Activated CD4-positive, alpha-beta T cell treated with anti-CD3 and anti-CD28 coated beads, Interleukin-2, amount 10 ng/mL, durations not matched to agents 24 days and 14 days (primary cell): ENCODE measurements at places on chromosomes 3 and 15. TPM values are rescaled to one million over a fixed set of nuclear protein-coding genes. Genes with fewer than 3 reads are reported as not detected.

Gene EPHB3
- 0.05 TPM in 1 of 2 replicates, not detected in the other for total RNA-seq

Gene TAMM41
- total RNA-seq = 34.2 and 35.6 TPM in 2 replicates

Gene MEX3B
- total RNA-seq = 1.1 TPM in 2 replicates

Gene UBP1
- total RNA-seq = 72.1 and 74.1 TPM in 2 replicates
